ENCODE measurements at places on chromosomes 2 and 18.

DNA sequence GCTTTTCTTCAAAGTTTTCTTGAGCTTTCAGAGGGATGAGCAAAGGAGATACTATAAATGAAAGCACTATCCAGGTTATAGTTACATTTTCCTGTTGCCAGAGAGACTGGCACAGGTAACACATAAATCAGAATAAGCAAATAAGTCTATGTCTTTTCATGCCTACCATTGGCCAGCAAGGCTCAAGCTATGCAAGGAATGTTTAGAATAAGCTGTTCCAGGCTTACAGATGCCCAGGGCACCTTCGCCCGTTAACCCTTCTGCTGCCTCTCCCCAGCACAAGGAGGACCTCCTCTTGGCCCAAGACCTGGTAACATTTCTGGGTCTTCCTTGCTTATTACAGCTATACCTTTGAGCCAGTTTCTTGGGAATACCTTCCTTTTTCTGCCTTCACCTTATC is 233.7 kb upstream of the MEIS1 start:
- no peak for DNase-seq

DNA sequence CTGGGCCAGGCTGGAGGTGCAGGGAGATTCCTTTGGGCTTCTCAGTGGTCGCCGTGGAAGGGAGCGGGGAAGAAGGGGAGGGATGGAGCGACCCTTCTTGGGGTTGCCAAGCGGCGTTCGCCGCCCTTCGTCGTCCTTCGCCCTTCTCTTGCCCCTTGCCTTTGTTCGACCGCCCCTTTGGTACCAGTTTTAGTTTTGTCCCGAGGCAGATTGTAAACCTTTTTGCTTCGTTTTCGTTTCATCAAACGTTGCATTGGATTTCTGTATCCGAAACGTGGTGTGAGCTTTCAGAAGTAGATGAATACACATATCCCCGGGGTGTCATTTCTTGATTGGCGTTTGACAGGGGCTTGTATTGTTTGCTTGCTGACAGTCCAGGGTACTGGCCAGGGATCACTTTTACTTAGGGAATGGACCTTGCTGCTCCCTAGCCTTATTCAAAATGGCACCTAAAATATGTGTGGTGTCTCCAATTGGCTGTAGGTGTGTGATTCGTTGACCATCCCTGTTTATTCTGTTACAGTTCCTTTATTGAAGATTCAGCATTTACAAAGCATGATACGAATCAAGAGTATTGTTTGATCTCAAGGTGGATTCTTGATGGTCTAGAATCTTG is 788 bp downstream of the USP14 start:
- DNase-seq, result no peak

- DNase-seq, result no peak
Measured at GRCh38 chr2:208253600-208254117, 1.2 kb downstream of the IDH1 start.

DNA sequence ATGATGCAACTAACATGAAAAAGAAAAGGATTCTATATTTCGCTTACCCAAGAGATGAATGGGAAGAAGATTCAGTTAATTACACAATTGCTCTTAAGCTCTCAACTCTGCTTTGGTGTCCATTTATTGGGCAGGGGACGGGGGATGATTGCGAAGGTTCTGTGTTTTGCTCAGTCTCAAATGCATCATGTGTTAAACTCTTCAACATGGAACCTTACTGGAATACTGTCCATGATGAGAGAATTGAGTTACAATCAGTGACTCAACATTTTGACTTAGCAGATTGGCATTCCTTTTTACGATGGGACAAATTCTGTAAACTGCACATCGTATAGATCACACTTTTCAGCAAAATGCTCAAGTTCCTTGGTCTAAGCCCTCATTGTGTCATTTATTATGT is 135.6 kb downstream of the RBMS1 start:
- DNase-seq, result no peak
